Activated CD8-positive, alpha-beta memory T cell treated with anti-CD3 and anti-CD28 coated beads for 48 hours (primary cell): ENCODE measurements at places on chromosomes 12 and 14.

DNA sequence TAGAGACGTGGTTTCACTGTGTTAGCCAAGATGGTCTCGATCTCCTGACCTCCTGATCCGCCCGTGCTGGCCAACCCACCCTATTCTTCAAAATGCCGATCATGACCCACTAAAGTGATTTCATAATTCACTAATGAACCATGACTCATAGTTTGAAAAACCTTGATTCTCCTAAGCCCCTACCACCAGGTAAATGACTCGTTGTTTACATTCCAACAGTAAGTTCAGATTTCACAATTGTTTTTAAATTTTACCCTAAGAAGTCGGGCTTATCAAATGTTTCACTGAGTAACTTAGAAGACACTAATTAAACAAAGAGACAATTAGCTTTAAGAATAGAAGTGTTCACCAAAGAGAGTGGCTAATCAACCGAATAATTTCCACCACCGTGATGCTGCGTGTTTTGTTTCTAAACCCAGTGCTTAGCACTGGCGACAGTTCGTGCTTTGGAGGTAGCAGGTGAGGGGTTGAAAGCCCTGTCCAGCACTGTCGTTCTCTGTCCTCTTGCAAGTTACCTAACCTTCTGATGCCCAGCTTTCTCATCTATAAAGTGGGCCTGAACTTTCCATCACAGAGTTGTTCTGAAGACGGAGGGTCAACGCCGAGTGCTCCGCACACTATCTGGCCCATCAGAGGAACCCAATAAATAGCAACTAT, 136.5 kb downstream of the NTF3 start:
- DNase-seq = no peak

GRCh38 chr12:18261273-18261672, at the start of gene PIK3C2G:
Gene PIK3C2G (plus strand): TSS chr12:18261518. CDS start chr12:18282082, 20,564 bp downstream.
- DNase-seq = no peak

DNA sequence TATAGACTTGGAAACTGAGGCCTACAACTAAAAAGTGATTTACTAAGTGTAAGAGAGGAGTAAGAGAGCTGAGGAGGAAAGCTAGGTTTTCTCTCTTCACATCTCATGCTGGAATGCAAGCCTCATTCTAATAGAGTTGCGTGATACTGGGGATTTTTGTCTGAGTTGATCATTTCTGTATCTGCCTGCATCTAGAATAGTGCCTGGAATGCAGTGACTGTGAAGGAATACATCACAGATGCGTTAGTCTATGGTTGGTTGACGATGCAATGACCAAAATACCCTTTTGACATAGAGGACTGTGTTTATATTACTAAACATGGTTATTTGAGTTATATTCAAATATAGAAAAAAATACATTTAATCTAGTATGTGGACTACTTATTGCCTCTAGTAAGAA, 9.2 kb upstream of the TMEM117 start:
- no peak for DNase-seq

DNA sequence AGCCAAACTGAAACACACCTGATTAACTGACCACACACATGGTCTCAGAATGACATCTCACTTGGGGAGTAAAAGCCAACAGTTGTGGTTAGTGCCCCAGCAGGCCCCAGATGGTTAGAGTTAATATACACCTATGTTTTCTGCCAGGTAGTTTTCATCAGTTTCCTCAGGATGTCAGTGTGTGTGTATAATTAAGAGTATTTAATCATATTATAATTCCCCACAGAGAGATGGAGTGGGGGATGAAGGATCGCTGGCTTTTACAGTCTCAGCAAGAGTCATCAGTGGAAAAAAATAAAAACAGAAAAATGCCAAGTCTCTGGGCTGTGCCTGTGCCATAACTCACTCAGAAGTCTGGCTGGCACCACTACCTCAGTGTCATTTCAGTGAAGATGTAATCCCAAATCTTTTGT, 412.5 kb downstream of the ZFP36L1 start:
- no peak for DNase-seq

- DNase-seq = no peak
Observed at GRCh38 chr12:47114481-47114892, 34.7 kb upstream of the AMIGO2 start.

DNA sequence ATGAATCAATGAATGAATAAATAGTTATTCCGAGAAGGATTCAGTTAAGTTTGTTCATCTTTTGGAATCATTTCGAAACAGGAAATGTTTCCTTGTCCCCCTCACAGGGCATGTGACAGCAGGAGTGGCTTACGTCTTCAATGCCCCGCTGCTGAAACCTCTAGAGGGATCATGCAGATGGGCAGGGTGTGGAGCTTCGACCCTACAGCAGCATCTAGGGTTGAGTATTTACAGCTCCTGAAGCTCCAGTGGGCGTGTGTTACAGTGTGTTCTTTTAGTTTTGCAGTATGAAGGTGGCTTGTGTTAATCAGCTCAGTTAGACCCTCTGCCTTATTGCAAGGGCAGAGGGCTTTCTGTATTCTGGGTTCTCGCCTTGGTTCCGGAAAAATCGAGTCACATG, 2.6 kb downstream of the NAV3 start:
- DNase-seq = no peak

DNA sequence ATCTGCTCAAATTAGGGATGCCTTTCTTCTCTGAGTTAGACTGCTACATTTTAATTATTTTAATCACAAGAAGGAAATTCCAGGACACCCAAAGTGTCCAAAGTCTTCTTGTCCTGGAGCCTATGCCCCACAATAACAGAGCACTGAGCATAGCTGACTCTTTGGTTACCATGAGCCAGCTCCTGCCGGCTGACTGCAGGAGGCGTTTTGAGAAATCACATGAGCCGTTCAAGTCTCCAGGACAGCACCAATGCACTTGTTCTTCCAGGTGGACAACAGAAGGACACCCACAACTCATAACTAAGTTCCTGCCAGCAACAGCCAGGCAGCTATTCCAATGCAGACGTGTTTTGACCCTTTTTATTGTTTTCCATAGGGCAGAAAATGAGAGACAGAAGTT, 46.0 kb upstream of the SRSF5 start:
- no peak for DNase-seq
